Dermis microvascular lymphatic vessel endothelial cell (primary cell): ENCODE measurements at places on chromosomes 7 and 10. TPM values are rescaled to one million over a fixed set of nuclear protein-coding genes. Genes with fewer than 3 reads are reported as not detected.

The TOMM7 gene
- total RNA-seq, result 94.4 and 103 TPM in 2 replicates

The FAM237B gene
- not detected in 2 replicates for total RNA-seq

The SP8 gene
- total RNA-seq, result not detected in 2 replicates

The MACC1 gene
- not detected in 2 replicates for total RNA-seq

The SLC16A9 gene
- total RNA-seq, result 0.26 TPM in 1 of 2 replicates, not detected in the other

DNA sequence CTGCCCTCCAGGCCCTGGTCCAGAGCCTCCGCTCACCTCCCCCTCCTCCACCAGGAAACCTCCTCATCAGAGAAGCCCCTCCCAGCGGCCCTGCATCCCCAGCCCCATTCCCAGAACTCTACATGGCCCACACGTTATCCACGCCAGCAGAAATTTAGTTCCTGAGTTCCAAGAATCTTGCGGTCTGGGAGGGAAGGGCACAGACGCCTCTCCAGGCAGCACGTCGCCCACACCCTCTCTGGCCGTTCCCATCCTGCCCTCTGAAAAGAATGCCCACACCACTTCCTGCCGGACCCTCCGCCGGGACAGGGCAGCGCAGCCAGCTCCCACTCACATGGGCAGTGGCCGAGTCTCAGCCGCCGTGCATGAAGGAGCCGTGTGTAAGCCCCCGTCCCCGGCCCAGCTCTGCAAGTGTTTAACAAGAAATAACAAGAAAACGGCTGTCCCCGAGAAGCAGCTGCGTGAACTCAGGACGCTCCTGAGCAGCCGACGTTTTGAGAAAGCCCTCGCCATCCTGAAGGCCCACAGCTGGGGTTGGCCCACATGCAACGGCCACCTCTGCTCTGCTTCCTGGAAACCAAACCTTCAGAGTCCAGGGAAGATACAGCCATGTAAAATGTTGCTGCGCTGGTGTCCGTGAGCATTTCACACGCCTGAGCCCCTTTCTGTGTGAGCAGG is 17.4 kb downstream of the ADGRA1 start:
- no peak for DNase-seq

DNA sequence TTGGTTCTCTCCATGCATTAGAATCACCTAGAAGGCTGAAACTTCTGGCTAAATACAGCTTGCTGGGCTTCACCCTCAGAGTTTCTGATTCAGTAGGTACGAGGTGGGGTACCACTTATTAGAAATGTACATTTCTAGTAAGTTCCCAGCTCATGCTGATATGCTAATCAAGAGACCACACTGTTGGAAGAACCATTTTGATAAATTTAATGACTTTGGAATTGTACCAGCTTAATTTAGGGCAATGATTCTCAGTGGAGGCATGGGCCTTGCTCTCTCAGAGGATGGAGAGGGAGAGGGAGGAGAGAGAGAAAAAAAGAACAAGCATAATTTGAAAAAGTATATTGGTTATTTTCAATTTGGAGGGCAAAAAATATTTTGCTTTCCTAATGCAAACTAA is 20.3 kb downstream of the CPN1 start:
- no peak for DNase-seq

GRCh38 chr10:79148452-79149344 is 79.9 kb downstream of the ZMIZ1 start:
- DNase-seq, result peak; percentile 91

DNA sequence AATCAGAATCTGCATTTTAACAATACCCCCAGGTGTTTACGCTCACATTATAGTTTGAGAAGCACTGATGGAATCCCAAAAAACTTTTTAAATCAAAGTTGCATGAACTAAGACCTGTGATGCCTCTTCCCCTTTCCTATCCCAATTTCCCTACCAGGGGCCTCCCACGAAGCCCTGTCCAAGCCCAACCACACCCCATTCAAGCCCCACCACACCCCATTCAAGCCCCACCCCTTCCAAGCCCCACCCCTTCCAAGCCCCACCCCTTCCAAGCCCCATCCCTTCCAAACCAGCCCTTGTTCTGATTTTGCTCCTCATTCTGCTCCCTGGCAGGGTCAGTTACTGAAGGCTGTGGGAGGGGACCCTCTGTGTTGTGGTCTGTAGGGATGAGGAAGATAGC is 9.8 kb upstream of the AQP1 start:
- DNase-seq, result no peak

DNA sequence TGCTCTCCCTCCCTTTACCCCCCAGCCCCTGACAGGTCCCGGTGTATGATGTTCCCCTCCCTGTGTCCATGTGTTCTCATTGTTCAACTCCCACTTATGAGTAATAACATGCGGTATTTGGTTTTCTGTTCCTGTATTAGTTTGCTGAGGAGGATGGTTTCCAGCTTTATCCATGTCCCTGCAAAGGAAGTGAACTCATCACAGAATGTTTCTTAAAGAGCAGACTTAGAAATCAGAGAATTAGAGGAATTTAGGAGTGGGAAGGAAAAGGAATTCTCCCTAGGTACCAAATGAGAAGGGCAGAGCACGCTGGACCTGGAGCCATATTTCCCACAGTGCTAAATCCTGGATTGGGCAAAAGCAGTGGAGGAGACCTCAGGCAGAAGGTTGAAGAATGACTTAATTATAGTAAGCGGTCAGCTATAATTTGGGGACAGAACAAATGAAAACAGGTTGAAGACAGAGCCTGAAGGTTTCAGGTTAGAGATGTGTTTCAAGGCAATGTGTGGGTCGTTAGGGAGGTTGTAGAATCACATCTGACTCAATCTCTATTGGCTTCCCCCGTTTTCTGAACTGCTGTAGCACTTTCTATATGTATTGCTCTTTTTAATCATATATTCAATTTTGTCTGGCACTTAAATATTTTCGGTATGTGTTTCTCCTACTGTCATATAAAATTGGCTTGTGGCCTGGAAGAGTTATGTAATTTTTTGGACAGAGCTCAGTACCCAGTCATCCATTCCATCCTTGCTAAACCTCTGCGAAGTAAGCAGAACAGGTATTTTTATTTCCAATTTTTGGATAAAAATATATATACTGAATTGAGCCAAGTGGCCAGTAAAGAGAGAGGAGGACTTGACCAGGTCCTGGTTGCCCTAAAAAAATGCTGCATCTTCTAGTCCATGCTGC is 210.5 kb upstream of the KLF6 start:
- peak; percentile 50 for DNase-seq

GRCh38 chr10:95935429-95935828 is 27.7 kb downstream of the CC2D2B start:
- DNase-seq, result no peak

GRCh38 chr10:129522041-129522585 is 55.1 kb downstream of the MGMT start:
- no peak for DNase-seq

GRCh38 chr7:74134117-74134620 is 40.0 kb upstream of the EIF4H start:
- no peak for DNase-seq

DNA sequence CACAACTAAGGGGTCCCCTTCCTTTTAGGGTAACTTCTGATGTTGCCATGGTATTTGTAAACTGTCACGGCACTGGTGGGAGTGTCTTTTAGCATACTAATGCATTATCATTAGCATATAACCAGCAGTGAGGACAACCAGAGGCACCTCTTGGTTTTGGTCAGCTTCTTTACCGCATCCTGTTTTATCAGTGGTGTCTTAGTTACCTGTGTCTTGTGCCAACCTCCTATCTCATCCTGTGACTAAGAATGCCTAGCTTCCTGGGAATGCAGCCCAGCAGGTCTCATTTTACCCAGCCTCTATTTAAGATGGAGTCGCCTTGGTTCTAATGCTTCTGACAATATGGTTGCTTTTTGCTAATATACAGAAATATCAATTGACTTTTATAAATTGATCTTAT is 54.9 kb downstream of the AHCYL2 start:
- DNase-seq, result no peak

GRCh38 chr10:9262770-9263169 is 1208.3 kb downstream of the GATA3 start:
- DNase-seq, result no peak

- no peak for DNase-seq
Observed at GRCh38 chr10:114337510-114338462, 66.5 kb downstream of the AFAP1L2 start.

- peak; percentile 62 for DNase-seq
Observed at GRCh38 chr10:454860-455259, 234.6 kb downstream of the DIP2C start.

DNA sequence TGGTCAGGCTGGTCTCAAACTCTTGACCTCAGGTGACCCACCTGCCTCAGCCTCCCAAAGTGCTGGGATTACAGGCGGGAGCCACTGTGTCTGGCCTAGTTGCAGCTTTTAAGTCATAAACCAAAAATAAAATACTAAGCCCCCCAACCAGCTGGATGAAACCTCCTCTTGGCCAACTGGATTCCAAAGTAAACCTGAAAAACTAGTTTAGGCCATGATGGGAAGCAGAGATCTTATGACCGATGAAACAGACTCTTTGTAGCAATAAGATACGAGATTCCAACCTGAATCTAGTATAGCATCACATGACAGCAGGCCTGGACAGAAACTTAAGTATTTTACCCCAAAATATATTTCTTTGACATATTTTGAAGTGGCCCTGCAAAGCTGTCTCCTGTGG is 9.1 kb upstream of the MCM10 start:
- DNase-seq, result no peak

GRCh38 chr7:113775401-113775800 is 143.4 kb downstream of the PPP1R3A start:
- no peak for DNase-seq
